MG63 (cell line): ENCODE measurements at places on chromosomes 6 and 20. TPM values are rescaled to one million over a fixed set of nuclear protein-coding genes. Genes with fewer than 3 reads are reported as not detected.

PEX3 gene
- total RNA-seq: 13.6 and 24.8 TPM in 2 replicates

TBXT gene
- not detected in 2 replicates for total RNA-seq

C20orf202 gene
- total RNA-seq: not detected in 2 replicates

DEF6 gene
- 0.33 TPM in 1 of 2 replicates, not detected in the other for total RNA-seq

RIOK1 gene
- total RNA-seq: 16.1 and 36.4 TPM in 2 replicates

DDO gene
- 0.22 and 0.89 TPM in 2 replicates for total RNA-seq

GRCh38 chr6:88780714-88781389 lies 182.6 kb downstream of the RNGTT start:
- peak; percentile 42 for DNase-seq

- no peak for DNase-seq
Observed at GRCh38 chr6:87237804-87238203, 82.4 kb downstream of the ZNF292 start.

DNA sequence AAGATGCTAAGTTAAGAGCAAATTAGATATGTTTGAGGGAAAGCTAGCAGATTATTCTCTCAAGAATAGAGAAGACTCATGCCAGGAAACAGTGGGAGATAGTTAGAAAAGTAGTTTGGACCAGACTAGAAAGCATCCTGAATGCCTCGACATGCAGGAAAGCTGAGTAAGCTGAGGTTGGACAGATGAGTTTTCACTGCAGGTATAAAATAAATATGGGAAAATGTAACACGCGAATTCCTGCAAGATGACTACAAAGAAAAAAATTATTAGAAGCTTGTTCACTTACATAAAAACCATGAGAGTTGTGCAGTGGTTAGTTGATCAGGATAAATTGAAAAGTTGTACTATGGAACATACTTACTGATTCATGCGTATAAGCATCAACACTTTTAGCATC lies 484.2 kb upstream of the MANEA start:
- no peak for DNase-seq

DNA sequence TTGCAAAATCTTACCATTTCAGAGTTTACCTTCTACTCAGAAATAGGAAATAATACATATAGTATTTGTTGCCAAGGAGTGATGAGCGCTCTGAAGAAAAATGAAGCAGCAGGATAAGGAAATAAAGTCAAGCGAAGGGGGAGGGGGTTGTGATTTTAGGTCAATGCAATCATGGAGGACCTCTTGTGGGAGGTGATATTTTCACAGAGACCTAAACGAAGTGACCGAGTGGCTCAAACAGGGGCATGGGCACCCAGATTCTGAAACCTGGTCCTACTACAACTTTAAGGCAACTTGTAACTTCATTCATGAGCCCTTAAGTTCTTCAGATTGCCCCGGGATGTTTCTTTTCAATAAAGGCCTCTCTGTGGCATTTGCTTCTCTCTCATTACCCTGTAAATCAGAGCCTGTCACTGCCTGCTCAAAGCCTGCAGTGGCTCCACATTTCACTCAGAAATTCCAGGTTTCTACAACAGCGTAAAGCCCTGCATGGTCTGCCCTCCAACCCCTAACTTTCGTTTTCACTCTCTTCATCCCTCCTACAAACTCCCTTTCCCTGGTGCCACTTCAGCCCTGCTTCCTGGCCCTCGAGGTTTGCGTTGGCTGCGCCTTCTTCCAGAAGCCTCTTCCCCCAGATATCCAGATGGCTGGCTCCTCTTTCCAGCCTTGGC lies 162.7 kb downstream of the TBC1D7 start:
- no peak for DNase-seq

- no peak for DNase-seq
Observed at GRCh38 chr6:72636215-72636614, 14.4 kb downstream of the KCNQ5 start.

DNA sequence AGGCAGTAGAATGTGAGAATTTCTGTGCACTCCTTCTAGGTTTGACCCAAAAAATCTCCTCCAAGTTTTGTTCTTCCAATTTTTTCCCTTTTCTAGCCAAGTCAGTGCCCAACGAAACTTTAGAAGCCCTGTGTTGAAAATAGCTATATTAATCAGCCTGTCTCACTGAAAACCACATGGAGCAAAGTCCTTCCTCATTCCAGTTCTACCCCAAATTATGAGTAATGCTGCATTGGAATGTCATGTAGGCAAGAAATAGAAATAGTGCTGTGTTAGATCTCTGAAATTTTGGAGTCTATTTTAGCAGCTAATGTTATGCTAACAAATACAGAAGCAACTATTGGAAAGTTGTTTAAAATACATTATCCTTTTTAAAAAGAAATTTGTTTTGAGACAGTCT lies 725.5 kb downstream of the TBC1D32 start:
- DNase-seq: no peak

DNA sequence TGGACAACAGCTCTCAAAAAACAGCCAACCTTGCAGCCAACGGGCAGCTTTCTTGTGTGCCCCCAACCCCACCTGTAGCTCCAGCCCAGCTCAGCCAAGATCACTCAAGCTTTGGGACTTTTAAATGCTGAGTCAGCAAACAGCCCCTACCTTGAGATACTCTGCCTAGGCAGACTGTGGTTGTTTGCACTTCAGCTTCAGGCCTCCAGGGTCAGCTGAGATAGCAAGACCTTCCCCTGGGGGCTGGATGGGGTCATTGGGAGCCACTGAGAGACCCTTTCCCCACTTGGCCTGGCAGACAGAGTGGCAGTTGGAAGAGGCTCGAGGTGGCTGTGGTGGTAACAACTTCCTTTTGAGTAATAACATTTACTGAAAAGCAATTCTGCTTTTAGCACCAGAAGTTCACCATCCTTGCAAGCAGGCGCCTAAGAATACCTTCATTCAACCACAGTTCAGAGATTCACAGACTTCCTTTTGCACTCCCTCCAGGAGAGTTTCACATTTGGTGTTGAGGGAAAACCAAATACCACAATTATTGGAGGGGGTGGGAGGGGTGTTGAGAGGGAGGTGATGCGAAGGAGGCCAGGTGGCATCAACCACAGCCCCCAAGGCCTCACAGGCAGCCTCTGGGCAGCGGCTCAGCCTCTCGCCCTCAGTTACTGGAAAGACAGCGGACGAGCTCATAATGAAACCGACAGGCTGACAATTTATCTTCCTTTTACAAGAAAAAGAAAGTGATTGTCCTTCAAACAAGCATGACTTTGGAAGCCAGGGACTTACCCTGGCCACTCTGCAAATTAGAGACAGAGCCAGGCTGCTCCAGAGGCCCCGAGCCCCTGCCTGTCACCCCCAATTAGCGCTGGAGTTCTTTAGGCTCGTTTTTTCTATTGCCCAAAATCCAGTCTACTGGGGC lies 148.1 kb downstream of the CEBPB start:
- DNase-seq: peak; percentile 28

GRCh38 chr20:59692139-59692538 lies 87.8 kb downstream of the PHACTR3 start:
- no peak for DNase-seq

- peak; percentile 70 for DNase-seq
Observed at GRCh38 chr20:39986173-39986904, 702.7 kb downstream of the MAFB start.

DNA sequence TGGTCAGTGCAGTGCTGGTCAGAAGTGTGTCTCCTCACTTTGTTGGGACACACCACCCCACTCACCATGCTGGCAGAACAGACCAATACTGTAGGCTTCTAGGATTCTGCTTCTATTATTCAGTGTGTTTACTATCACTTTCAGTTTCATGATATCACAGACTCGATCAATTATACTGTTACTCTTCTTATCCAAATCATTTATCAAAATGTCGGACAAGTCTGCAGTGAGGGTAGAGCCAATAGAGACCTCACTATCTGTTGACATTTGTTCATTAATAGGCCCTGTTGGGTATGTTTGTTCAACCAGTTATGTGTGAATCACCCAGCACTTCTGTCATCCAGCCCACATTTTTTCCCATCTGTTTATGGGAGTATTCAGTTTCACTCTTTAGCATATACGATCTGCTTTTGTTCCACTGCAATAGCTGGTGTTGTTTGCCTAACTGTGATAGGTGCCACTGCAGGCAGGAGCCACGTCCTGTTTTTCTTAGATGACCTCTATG lies 140.1 kb downstream of the NRN1 start:
- peak; percentile 51 for DNase-seq

GRCh38 chr20:47998736-47999135 lies 213.5 kb upstream of the SULF2 start:
- DNase-seq: no peak

GRCh38 chr20:16158976-16159286 lies 414.3 kb downstream of the KIF16B start:
- DNase-seq: no peak

GRCh38 chr6:132813173-132813856 lies 1.1 kb upstream of the RPS12 start:
- peak; percentile 72 for DNase-seq
